Left lobe of liver (tissue), 2 donors: ENCODE measurements at places on chromosomes 4 and X. TPM values are rescaled to one million over a fixed set of nuclear protein-coding genes. Genes with fewer than 3 reads are reported as not detected.
A peak's percentile ranks its signal among the peaks of the same experiment; 100 is the strongest.

ADH1C gene
- total RNA-seq: 522 TPM

FRG2 gene
- total RNA-seq: not detected

- DNase-seq: peak; percentile 48
Measured at GRCh38 chr4:95548738-95549245, at the start of gene UNC5C. TSS of gene UNC5C (minus strand) at chr4:95548973.

GRCh38 chrX:87583679-87584078 is 66.1 kb downstream of the KLHL4 start:
- DNase-seq: no peak

- DNase-seq: no peak
Measured at GRCh38 chr4:74764119-74764518, 30.2 kb downstream of the BTC start.

GRCh38 chr4:121376097-121376496 is 4.7 kb downstream of the QRFPR start:
- no peak for DNase-seq

- no peak for DNase-seq
Measured at GRCh38 chrX:100645106-100645505, 1.1 kb downstream of the SRPX2 start.

TCEAL6 gene
- not detected for total RNA-seq

GRCh38 chr4:120926358-120927025 is 4.0 kb upstream of the PRDM5 start:
- no peak for DNase-seq

RBMX2 gene
- 5.7 TPM for total RNA-seq

RASL11B gene
- total RNA-seq: 0.60 TPM

ATP2B3 gene
- not detected for total RNA-seq

GALNTL6 gene
- total RNA-seq: not detected

DNA sequence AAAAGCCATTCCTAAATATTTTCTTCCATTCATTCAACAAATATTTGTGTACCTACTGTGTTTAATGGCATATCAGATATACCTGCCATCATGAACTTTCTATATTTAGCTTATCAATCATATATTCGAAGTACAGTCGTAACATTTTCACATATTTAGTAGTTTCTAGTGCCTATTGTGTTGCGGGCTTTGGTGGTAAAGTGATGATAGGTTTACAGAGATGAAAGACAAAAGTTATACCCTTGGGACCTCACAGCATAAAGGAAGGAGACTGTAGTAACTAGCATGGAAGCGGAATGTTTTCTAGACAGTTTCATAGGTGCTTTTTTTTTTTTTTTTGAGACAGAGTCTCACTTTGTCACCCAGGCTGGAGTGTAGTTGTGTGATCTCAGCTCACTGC is 39.5 kb downstream of the RBPJ start:
- no peak for DNase-seq

DNA sequence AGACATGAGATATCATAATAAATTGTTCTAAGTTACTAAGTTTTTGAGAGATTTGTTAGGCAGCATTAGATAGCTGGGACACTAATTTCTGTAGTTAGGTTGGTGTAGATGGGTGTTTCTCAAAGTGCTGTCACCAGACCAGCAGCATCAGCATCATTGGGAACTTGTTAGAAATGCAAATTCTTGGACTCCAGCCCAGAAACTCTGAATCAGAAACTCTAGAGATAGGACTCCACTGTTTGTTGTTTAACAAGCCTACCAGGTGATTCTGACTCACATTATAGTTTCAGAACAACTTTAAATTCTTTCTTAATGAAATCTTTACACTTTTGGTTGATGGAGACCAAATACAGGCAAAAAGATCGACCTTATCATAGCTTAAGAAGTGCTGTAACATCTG is 173.7 kb downstream of the PABPC4L start:
- no peak for DNase-seq

- no peak for DNase-seq
Measured at GRCh38 chr4:52102587-52102986, 51.5 kb downstream of the SPATA18 start.

GRCh38 chr4:127211650-127212560 is 420.9 kb upstream of the INTU start:
- no peak for DNase-seq

NSG1 gene
- total RNA-seq: 0.13 TPM

UGT2B10 gene
- total RNA-seq: 290 TPM

WNK3 gene
- total RNA-seq: 13.7 TPM

DNA sequence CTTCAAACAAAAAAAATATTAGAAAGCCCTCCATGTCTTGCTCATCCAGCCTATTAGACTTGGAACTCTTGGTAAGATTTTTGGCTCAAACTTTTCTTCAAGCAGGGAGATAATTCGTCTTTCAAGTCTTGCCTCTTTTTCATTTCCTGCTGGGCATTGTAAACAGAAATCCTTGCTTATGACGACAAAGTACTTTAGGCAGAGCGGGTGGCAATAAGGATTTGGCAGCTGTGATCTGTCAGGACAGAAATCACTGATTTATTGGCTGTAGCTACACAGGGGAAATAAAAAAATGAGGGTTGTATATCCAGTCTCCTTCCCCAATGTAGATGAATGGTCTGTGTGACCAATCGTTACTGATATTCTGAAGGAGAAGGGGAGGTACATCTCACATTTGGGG is 121.6 kb downstream of the SLC4A4 start:
- no peak for DNase-seq

DNA sequence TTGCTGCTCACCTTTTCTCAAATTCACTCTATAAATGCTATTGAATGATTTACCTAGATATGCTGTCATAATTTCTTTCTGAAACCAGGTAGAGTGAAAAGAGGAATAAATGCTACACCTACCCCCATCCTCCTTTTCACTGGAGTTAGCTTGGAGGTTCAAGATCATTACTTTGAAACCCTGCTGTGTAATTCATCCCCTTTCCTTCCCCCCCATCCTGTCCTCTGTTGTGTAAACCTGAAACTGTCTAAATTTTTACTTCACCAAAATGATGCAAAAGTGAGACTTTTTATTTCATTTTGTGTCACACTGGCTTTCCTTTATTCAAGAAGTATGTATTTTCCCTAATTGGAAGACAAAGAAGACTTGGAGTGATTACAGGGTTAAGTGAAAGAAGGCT is 5.4 kb downstream of the ZCCHC18 start:
- no peak for DNase-seq

DNA sequence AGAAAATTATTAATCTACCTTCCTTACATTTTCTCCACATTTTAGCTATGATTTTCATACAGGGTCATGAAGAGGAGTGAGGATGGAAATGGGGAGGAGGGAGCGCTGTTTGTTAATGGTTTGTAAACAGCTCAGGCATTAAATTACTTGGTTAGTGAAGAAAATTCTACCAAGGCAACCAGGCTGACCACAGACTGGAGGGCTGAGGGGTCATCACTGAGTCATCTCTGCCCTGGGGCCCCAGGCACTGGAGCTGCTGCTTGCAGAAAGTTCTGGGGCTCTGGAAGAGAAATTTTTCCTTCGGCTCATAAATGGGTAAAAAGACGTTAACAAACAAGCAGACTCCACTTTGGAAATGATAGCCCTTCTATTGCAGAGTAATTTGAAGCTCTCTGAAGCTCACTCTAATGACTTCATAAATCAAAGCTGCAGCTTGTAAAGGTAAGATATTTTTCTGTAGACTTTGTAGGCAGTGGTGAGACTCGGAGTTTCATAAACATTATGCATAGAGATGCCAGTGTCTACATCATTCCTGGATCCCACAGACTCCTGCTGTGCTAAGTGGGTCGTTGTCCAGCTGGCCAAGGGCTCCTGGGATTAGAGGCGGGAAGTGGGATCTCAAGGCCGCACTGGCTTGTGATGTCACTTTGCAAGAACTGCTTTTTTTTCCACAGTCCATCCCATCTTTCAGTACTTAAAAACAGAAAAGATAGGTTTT is 159.6 kb downstream of the PTTG2 start:
- DNase-seq: no peak

GRCh38 chrX:150941580-150941979 is 41.6 kb upstream of the HMGB3 start:
- DNase-seq: no peak

- no peak for DNase-seq
Measured at GRCh38 chr4:35252866-35253265, 991.4 kb downstream of the ARAP2 start.

GRCh38 chr4:117817301-117817700 is 217.0 kb upstream of the NDST3 start:
- DNase-seq: no peak

RRH gene
- total RNA-seq: not detected

DNA sequence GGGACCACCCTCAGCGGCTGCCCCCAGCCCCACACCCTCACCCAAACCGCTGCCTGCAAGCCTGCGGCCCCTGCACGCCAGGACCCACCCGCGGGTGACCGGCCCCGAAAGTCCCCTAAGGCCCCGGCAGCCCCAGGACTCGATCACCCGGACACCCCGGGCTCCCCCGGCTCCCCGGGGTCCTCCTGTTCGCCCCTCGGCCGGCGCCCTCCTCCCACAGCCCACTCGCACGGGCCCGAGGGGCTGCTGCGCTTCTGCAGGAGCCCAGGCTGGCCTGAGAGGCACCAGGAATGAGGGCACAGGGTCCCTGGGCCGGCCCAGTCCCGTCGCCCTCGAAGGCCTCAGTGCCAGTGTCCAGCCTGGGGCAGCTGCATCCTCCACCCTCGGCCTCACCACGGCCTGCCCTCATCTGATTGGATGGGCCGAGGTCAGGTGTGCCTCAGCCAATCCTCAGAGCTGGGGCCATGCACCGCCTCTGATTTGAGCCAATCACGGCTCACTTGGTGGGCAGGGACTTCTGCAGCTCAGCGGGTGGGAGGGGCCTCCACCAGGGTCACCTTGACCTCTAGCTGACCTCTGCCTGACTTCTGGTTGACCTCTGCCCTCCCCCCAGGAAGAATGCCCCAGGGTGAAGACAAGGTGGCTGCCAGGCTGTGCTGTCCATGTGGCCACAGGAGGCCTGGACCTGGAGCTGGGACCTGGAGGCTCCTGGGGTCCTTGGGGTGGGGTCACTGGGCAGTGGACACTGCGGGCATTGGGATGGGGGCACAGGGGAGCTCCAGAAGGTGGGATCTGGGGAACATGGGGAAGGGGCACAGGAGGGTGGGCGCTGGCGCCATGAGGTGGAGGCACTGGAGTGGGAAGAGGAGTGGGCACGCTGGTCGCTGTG is 97.6 kb upstream of the NKX1-1 start:
- peak; percentile 41 for DNase-seq

DNA sequence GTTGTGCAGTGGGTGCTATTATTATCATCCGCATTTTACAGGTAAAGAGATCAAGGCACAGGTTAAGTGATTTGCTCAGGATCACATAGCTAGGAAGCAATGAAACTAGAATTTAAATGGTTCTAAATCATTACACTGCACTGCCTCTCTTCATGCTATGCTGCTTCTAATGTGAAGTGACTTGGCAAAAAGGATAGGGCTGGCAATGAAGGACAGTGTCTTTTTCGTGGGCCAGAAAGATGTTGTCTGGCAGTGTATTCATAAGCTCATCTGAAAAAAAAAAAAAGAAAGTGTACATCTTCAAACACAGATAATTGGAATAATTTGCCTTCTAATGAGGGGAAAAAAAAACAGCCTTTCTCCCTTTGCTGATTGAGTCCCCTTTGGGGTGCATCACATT is 132.2 kb upstream of the FUNDC1 start:
- no peak for DNase-seq
